Caki2 (cell line): ENCODE measurements at places on chromosomes 13 and 19. TPM values are rescaled to one million over a fixed set of nuclear protein-coding genes. Genes with fewer than 3 reads are reported as not detected.

GRCh38 chr19:1538978-1539377 is 15.1 kb downstream of the PLK5 start:
- no peak for DNase-seq

GRCh38 chr13:24897293-24897692 is 133.3 kb downstream of the RNF17 start:
- DNase-seq: no peak

DNA sequence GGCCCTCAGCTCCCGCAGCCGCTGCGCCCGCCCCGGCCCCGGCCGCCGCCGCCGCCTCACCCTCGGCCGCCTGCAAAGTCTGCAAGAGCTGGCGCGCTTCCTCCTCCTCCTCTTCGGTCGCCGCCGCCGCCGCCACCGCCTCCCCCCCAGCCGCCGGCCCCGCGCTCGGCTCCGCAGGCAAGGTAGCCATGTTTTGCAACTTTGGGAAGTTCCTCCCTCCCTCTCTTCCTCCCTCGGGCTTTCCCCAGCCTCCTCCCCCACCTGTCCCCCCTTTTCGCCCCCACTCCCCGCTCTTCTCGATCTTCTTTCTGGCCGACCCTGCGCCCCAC is 433 bp downstream of the SIX5 start:
- DNase-seq: no peak

DNA sequence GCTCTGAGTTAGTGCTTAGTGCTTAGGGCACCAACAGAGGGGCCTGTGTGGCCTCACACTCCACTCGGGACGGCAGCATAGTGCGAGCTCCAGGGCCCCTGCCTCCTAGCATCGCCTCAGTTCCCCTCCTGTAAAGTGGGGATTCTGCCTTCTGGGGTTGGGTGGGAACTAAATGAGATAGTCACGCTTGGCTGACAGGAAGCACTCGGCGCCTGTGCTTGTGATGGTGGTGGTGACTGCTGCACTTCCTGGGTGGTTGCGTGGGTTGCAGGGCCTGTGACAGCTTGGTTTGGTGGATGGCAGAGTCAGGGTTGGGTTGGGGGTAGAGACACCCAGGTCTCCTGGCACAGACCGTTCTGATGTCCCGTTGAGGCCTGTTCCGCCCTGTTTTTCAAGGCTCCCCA is 7.7 kb downstream of the PLEKHF1 start:
- no peak for DNase-seq

GRCh38 chr13:77537289-77537919 is 1.9 kb downstream of the SCEL start:
- DNase-seq: no peak

CAPNS1 gene
- total RNA-seq: 218 and 288 TPM in 2 replicates

GRCh38 chr13:67277581-67277980 is 47.4 kb upstream of the PCDH9 start:
- DNase-seq: no peak
